ENCODE measurements at places on chromosomes 12 and 14.
A peak's percentile ranks its signal among the peaks of the same experiment; 100 is the strongest.

GRCh38 chr12:62700091-62700880 is 233.7 kb downstream of the MON2 start:
- peak; percentile 39 for DNase-seq

GRCh38 chr12:111462210-111462769 is 56.6 kb downstream of the SH2B3 start:
- peak; percentile 75 for DNase-seq

GRCh38 chr12:45918818-45919217 is 71.6 kb downstream of the SCAF11 start:
- DNase-seq: peak; percentile 28

DNA sequence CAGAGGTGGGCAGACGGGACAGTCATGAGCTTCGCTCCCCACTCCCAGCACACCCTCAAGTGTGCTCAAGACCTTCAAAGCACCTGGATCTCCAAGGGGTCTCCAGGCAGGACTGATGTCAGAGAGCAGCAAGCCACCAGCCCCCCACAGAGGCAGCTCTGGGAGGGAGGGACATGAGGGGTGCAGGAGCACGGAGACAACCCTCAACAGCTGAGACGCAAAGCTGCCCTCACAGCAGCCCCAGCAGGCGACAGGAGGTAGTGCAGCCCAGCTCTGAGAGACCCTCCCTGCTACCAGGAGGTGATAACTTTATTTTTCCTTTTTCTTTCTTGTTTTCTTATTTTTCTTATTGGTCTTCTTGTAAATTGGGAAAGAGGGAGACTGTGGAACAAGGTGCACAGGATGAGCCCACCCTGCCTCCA is 17.9 kb downstream of the SIVA1 start:
- peak; percentile 32 for DNase-seq

- no peak for DNase-seq
These were observed 311.2 kb downstream of the CACNA1C start for GRCh38 chr12:2363836-2364609.

- DNase-seq: no peak
These were observed 12.8 kb upstream of the ACVR1B start for GRCh38 chr12:51938726-51939125.

- peak; percentile 8 for DNase-seq
These were observed 380.4 kb upstream of the CCDC196 start for GRCh38 chr14:66105815-66106214.

DNA sequence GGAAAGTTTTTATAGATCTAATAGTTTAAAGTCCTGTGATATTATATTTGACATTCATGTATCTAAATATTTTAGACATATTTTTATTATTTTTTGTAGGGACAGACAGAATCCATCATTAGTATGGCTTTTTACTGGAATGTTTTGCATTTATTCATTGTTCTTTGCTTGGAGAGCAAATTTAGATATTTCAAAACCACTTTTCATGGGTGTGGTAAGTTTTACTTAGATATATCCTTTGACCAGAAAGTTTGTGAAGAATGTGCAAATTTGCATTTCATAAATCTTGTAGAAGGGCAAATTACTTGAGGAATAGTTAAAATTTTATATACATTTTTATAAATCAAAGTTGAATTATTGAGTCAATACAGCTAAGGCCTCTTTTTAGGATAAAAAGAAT is 37.5 kb downstream of the TMEM260 start:
- no peak for DNase-seq

GRCh38 chr12:47814539-47815170 is 5.0 kb downstream of the HDAC7 start:
- no peak for DNase-seq

- DNase-seq: no peak
These were observed 52.9 kb upstream of the SLC35F4 start for GRCh38 chr14:57918791-57919190.

GRCh38 chr14:105180592-105181548 is at the start of gene NUDT14:
Gene NUDT14, minus strand, starts transcription at chr14:105181312. Its CDS starts 103 bp downstream, at chr14:105181209.
- DNase-seq: peak; percentile 56

DNA sequence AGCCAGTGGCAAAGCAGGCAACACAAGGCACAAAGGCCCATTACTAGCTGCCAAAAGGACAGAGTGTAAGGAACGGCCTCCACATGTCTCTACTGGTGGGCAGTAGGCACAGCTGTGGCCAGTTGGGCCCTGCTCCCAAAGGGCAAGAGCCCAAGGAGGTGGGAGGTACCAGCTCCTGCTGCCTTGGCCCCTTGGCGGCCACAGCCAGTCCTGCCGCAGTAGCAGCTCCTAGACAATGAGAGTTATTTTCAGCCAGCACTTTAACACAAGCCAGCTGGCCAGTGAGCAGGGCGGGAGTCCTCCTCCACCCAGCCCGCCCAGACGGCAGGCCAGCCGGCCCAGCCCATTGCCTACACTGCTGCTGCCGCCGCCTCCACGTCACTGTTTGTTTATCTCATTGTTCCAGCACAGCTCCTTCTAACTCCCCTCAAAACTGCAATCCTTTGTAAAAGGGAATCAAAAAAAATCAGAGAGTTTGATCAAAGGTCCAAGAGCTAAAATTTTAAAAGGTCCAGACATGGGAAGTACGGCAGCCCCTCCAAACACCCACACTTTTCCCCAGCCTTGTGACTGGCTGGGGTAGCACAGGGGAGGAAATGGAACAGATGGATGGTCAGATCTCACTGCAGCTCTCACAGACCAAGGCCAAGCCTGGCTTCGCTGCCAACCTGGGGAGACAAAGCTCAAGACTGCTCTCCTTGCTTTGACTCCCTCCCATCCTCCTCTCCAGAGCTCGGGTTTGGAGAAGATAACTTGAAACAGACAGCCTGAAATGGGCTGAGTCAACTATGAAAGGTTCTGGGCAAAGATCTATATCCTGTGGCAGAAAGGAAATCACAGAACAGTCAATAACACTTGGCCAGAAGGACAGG is 33.5 kb downstream of the FMNL3 start:
- peak; percentile 96 for DNase-seq

DNA sequence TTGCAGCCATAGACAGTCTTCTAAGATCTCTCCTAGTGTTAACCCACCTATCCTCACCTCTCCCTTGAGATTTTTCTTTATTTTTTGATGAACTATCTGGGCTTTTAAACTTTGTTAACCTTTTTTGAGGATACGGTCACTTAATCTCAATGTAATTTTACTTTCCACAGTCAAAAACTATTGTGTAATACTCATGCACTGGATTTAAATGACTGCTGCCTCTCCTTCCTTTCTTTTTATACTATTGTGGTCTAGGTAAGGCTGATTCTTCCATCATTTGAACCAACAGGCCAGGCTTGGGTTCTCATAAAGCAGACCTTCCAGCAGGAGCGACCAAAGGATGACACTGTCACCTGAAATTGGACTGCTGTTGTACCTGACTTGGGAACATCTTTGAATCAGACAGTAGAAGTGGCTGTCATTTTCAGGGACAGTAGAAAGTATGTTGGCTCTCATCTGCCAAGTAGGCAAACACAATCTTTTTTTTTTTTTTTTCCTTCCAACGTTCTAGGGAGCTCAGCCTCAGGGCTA is 689 bp upstream of the PDE3A start:
- DNase-seq: no peak

DNA sequence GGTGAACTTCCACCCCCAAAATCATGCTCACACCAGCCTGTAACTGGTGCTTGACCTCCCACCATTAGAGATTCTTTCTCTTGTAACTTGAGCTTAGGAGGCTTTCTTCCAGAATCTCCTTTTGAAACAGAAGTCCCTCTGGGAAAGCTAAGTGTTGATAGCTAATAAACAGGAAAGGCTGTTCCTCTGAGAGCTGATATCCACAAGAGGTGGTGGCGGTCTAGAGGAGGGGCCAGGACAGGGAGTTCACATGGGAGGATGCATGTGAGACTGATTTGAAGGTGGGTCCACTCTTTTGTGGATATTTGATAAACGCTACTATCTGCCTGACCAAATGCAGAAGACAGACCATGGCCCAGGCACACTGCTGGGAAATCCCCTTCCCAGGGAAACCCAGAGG is 10.2 kb upstream of the PRMT8 start:
- no peak for DNase-seq

- DNase-seq: no peak
These were observed 47.8 kb upstream of the MED13L start for GRCh38 chr12:116325336-116325664.

GRCh38 chr14:104939666-104940410 is 15.2 kb downstream of the PLD4 start:
- DNase-seq: no peak

GRCh38 chr12:69330475-69331473 is 17.4 kb upstream of the LYZ start:
- no peak for DNase-seq

DNA sequence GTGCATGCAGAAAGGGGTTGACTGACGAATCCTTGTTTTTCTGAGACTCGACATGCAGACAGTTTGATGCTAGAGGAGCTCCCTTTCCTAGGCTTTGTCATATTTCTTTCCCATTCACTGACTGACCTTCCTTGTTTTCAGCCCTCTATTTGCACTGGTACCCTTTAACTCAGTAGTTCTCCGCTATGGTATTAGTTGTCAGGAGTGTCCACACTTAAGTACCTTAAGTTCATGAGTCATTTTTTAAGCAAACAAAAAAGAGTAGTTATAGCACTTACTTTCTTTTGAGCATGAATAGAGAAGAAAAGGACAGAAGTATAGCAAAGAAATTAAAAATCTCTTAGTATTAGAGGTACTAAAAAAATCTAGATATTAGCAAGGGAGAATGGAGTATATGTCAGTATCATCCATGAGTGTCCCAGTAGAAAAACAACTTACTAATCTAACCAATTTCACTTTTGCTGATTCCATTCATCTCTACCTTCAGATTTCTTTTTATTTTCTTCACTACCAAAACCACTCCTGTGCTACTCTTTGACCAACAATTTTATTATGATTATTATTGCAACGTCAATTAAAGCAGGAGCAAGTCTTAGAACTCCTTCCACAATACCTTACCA is 8.3 kb downstream of the ATP2B1 start:
- no peak for DNase-seq

- peak; percentile 81 for DNase-seq
These were observed 116.6 kb downstream of the NAV3 start for GRCh38 chr12:77947330-77947729.

- DNase-seq: no peak
These were observed 468.4 kb upstream of the STXBP6 start for GRCh38 chr14:25518364-25518763.

GRCh38 chr14:94921882-94922585 is 152.1 kb upstream of the GSC start:
- DNase-seq: no peak

DNA sequence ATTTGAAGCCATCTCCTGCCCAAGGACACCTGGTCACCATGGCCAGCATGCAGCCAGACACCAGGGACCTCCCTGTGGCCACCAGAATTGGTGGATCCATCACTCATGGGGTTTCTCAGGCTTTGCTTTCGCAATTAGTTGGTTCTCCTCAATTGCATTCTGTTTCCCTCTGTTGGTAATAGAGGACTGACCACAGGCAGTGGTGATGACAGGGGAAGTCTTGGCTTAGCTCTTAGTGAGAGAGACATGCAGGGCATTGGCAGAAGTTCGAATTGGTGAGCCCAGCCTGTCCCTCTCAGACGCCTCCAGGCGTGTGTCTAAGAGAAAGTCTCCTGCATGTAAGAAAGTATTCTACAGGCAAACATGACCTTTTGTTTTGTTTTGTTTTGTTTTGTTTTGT is 21.3 kb downstream of the HCAR2 start:
- peak; percentile 47 for DNase-seq

DNA sequence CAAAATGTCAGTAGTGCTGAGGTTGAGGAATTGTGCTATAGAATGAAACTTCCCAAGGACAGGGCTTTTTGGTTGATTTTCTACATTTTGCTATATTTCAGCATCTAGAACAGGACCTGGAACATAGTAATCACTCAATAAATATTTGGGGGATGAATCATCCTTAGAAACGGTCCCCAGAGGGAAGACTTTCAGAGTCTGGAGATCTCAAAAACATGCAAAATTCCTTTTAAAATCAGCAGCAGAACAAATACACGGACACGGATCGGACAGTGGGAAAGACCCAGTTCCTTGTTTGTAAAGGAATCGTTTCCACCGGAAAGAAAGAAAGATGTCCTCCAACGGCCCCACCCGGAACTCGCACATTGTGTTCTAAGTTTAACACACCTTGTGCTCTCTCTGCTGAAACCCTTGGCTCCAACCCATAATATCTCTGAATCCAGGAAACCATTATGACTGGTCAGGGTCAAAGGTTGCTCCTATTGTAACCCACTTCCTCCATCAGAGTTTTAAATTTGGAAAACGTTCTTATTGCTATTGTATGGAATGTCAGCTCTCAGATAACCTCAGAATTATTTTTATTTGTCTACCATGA is 617.2 kb downstream of the MED13L start:
- DNase-seq: peak; percentile 15

- peak; percentile 52 for DNase-seq
These were observed 22.0 kb downstream of the SLC25A21 start for GRCh38 chr14:37150414-37150813.

DNA sequence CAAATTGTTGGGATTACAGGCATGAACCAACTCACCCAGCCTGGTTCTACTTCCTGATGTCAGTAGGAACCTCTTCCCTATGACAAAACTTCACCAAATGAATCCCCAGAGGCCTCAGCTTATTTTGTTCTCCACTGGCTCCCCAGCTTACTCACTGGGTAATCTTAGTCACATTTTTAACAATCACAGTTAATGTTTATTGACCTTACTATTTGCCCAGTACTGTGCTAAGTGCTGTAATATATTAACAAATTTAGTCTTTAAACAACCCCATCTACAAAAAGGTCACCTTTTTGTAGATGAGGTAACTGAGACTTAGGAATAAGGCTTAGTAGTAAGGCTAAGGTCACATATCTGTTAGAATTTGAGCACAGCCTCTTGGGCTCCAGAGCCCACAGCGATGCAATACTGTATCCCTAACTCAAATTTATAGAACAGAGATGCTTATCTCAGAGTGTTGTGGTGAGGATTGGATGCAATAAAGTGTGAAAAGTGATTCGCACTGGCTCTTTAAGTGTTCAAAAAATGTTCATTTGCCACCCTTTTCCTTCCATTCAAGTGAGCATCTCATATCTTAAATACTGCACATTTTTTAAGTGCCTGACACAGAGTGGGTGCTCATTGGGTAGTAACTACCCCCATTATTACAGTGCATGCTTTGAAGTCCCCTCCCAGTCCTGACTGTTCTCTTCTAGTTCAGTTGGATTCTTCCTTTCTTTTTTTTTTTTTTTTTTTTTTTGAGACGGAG is 146.4 kb upstream of the ARHGAP5 start:
- peak; percentile 53 for DNase-seq

GRCh38 chr14:91029456-91030217 is 30.8 kb downstream of the RPS6KA5 start:
- DNase-seq: no peak

DNA sequence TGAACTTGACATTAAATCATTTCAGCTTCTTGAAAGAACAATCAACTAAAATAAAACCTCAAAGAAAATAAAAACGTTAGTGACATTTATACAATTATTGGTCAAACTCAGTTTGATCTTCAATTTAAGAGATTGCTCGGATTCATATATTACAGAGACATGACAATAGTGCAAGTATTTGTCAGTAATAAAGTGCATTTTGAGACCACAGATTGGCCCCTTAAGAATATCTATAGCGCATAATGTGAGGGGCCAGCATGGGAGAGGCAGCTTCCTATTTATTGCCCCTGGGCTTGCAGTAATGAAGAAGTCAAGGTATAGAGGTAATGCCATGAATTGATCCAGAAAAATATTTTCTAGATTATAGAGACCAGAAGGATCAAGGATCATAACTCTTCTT is 552.3 kb downstream of the VRK1 start:
- DNase-seq: no peak

- DNase-seq: peak; percentile 53
These were observed 39.3 kb downstream of the CCDC177 start for GRCh38 chr14:69535230-69535848.

- DNase-seq: no peak
These were observed 52.5 kb upstream of the PPP2R5C start for GRCh38 chr14:101708853-101709532.

- DNase-seq: peak; percentile 50
These were observed 115.9 kb downstream of the ETV6 start for GRCh38 chr12:11765421-11765816.

All from iris pigment epithelial cell (primary cell).